ENCODE measurements at places on chromosomes 12 and 14.

- no peak for DNase-seq
These were observed 49.5 kb downstream of the CLMN start for GRCh38 chr14:95270203-95270602.

DNA sequence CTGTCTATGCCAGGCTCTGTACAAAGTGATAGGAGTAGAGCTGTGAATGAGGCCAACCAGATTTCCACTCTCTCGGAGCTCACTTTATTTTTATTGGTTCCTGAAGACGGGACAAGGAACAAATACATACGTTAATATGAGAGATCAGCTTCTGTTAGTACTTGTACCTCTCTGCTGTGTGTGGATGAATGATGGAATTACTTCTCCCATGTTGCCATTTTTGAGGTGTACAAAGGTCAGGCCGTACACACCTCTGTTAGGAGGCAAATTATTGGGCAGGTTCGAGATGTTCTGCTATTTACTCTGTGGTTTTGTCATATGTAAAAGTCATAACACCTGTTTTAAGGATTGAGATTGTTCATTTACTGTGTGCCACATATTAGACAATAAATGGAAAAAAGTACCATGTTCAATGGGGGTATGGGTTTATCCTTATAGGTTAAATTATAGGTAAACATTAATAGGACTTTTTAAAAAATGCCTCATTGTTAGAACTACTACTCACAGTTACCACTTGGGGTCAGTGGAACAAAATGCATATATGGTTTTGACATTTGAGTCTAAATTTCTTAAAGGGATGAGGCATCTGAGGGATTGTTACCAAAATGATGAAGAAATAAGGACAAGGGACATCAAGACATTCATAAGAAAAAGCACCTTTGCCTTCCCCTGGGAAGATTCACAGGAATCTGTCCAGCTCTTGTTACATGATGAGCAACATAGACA is 26.9 kb downstream of the WBP11 start:
- DNase-seq, result no peak

DNA sequence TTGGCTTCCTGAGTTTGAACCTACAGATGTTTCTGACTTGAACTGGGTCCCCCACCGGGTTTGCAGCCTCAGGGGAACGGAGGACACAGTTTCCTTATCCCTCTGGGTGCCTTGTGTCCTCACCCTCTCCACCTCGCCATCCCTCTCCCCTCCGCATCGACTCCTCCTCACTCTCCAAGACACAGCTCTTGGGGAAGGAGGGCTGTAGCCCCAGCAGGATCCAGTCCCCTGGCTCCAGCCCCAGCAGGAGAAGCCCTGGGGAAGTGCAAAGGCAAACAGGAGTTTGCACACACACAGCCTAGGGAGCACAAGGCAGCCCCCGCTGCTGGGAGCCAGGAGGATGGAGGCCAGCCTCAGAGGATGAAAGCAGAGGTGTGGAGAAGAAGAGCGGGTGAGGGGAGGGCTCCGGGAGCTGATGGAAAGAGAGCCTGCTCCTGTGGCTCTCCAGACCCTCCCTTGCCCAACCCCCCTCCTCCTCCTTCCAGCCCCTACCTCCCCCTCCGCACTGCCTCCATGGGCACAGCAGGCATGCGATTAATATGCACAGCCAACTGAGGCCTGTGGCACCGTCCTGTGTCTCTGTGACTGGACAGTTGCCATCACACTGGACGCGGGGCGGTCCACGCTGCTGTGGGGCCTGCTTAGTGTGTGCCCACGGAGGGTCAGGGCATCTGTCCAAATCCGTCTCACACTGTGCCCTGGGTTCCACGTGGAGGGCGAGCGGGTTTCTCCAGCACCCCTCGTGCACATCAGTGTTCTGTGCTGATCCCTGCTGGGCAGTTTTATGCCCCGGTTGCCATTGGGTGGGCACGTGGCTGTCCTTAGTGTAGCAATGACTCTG is 193.7 kb upstream of the DIO3 start:
- no peak for DNase-seq

GRCh38 chr14:69818758-69819191 is 21.7 kb upstream of the SLC10A1 start:
- DNase-seq, result no peak

GRCh38 chr14:97410667-97411620 is 613.8 kb downstream of the VRK1 start:
- DNase-seq, result no peak

GRCh38 chr12:41073633-41074472 is 114.3 kb upstream of the PDZRN4 start:
- no peak for DNase-seq
